ENCODE measurements at places on chromosomes 4 and X. TPM values are rescaled to one million over a fixed set of nuclear protein-coding genes. Genes with fewer than 3 reads are reported as not detected.

DNA sequence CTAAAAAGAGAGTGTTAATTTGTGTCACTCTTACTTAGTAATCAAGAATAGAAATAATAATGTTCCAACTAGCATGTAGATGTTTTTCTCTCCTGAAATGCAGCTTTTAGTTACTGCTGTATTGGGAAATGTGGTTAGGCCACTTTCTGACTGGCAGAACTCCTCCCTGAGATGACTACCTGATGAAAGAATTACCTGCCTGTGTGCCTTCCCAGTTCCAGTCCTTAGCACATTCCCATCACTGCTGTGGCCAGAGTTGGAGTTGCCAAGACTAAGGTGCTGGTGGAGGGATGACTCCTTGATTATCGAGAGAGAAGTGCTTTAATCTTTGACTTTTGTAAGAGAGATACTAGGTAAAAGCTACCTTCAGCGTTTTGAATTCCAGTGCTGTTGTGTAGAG, 9.5 kb downstream of the GAB1 start:
- DNase-seq: peak; percentile 96

- DNase-seq: peak; percentile 96
These were observed 908 bp upstream of the TLR6 start for GRCh38 chr4:38857354-38858096.

The CABS1 gene
- not detected for total RNA-seq

DNA sequence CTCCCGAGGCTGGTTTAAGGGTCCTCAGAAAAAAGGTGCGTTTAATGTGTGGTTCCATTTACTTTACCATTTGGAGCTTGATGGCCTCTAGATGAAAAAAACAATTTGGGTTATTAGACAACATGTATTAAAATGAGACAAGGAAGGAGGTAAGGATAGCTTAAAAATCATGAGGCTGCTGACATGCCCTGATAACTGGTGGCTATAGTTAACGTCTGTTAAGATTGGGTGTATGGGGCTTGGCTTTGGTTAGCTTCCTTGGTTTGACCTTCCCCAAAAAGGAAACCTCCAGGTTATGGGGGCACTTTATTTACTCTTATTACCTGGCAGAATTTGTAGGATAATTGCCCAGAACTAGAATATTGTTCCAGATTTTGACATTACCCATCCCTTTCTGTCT, 51.5 kb downstream of the HMGB2 start:
- no peak for DNase-seq

The RTL5 gene
- not detected for total RNA-seq

The RTL9 gene
- not detected for total RNA-seq

- DNase-seq: no peak
These were observed 120.0 kb upstream of the CHRDL1 start for GRCh38 chrX:110915570-110915969.

GRCh38 chr4:5839332-5839731, 53.6 kb downstream of the CRMP1 start:
- no peak for DNase-seq

- DNase-seq: no peak
These were observed 1001.6 kb upstream of the IGFBP7 start for GRCh38 chr4:58111818-58112217.

GRCh38 chrX:118551426-118551825, 55.8 kb downstream of the DOCK11 start:
- peak; percentile 56 for DNase-seq

DNA sequence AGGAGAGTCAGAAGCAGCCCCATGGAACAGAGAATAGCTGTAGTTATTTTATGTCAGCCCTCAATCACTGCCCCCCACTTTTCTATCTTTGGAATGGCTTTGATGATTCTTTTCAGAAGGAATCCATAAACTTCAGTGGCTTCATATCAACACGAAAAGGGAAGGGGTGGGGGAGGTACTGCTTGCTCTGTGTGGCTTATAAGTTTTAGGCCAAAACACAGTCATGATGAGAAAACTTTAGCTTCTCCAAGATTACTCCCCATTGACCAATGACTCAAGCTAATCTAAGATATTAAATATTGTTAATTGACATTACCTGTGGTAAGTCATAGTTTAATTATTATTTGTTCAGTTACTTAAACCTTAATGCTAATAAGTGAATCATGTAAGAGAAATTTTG, 669.6 kb upstream of the FAM241A start:
- DNase-seq: peak; percentile 2

DNA sequence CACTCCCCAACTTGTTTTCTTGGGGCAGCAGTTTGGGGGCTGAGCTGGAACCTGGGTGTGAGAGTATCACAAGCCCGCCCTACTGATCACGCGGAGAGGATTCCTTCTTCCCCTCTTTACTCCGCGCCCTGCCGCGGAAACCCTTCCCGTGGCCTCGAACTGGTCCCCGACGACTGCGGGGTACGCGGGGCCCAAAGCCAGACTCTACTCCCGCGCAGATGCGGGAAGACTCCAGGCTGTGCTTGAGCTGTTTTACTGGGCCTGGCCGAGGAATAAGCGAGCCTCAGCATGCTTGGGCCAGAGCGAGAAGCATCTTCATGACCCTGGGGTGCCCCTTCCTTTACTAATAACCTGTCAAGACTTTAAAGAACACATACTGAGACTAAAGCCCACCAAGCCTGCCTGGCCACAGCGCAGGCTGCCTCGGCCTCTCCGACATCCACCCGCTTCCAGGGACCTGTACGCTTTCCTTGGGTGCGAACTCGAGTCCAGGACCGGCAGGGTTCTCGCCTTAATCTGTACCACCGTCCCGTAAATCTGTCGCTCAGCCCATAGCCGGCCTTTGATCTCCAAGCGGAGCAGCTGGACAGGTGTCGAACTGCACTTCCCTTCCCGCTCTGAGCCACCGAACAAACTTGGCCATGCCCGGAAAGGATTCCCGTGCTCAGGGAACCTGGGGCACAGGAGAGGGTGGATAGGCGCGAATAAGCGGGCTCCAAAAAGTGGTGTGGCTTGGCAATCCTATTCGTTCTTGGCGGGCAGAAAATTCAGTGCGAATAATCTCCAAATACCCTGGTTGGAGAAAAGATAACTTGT, 55.0 kb upstream of the TMEM33 start:
- DNase-seq: no peak

DNA sequence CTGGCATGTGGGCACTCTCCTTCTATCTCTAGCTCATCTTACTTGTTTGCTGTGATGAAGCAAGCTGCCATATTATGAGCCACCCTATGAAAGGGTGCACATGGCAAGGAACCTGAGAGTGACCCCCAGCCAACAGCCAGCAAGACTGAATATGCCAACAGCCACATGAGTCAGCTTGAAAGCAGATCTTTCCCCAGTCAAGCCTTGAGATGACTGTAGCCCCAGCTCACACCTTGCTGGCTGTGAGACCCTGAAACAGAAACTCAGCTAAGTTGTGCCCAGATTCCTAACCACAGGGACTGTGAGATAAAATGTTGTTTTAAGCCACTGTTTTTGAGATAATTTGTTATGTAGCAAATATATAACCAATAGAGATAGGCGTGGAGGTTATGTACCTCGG, 36.2 kb downstream of the KDM5C start:
- peak; percentile 28 for DNase-seq

GRCh38 chr4:131052646-131053045, 1956.7 kb downstream of the C4orf33 start:
- no peak for DNase-seq

- DNase-seq: peak; percentile 76
These were observed 691.5 kb downstream of the KCTD8 start for GRCh38 chr4:43757147-43757546.

DNA sequence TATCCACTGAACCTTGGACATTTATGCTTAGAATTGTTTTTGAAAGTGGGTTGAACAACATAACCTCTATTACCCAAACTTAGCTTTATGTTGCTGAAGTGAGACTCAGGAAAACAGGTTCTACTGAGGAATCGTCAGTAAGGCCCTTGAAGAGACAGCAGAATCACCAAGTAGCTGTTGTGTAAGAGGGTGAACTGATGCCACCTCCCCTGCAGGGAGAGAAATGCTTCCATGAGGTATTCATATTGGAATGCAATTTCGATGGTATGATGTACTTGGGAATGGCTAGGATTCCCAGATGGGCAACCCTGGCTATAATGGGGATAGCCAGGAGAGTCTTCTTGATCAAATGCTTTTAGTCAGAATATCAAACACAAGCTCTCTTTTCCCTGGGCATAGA, 4.1 kb upstream of the SCRG1 start:
- peak; percentile 46 for DNase-seq

GRCh38 chr4:174805746-174806145, 23.3 kb downstream of the GLRA3 start:
- no peak for DNase-seq

DNA sequence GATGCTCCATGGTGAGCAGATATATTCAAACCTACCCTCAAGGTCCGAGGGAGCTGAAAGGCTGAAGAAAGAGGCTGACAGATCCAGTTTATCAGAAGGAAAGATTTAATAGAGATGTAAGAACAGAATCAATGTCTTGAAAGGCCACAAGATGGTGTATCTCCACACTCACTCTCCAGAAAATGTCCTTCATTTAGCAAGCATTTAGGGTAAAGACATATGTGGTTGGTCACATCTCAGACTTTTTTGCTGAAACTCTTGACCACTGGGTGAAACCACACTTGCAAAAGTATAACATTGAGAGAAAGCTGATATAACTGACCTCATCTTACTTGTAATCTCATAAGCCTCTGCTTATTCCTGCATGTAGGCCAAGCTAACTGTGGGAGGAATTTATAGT, 745.8 kb upstream of the GALNTL6 start:
- DNase-seq: no peak

- DNase-seq: peak; percentile 53
These were observed 37.8 kb downstream of the CLCN3 start for GRCh38 chr4:169658196-169658595.

GRCh38 chrX:353566-354535, 32.9 kb downstream of the PPP2R3B start:
- DNase-seq: no peak

- DNase-seq: peak; percentile 64
These were observed 100.6 kb downstream of the CHIC2 start for GRCh38 chr4:53963781-53964180.

- no peak for DNase-seq
These were observed 618.8 kb downstream of the GLUD2 start for GRCh38 chrX:121666171-121666570.

DNA sequence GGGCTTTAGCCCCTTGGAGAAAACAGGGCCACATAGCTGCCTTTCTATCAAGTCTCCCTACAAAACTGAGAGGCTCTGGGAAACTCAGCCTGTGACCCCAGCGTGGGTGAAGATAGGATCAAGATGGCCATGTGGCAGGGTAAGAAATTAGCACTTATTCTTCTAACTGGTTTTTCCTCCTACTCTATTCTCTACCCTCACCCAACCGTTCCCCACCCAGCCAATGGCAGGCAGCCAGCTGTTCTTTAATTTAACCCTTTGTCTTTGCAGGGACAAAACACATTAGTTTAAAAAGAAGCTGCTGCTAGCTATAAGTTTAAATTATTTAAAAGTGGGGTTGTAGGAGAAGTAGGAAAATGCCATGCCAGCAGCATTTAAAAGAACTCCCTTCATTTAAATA, 2.8 kb downstream of the CLCN5 start:
- no peak for DNase-seq
